ENCODE measurements at places on chromosomes 12 and 14.
A peak's percentile ranks its signal among the peaks of the same experiment; 100 is the strongest.

DNA sequence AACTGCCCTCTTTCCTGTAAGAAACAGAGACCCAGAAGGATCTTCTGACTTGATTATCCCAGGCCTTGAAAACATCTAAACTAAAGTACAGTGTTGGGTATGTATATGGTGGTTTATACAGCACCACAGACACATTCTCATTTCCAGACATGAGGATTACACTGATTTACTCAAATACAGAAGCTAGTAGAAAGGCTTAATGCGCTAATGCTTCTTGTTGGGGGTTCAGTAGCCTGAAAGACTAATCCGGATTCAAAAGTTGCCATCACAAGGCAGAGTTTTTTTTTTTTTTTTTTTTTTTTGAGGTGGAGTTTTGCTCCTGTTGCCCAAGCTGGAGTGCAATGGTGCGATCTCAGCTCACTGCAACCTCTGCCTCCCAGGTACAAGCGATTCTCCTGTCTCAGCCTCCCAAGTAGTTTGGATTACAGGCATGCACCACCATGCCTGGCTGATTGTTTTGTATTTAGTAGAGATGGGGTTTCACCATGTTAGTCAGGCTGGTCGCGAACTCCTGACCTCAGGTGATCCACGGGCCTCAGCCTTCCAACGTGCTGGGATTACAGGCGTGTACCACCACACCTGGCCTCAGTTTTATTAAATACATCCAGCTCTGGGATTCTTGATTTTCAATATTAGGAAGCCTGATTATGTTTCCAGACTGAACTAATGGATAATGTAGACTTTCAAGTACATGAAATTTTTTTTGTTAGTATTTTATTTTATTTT lies 46.3 kb upstream of the HECTD1 start:
- DNase-seq: no peak

GRCh38 chr14:103483600-103483999 lies 39.0 kb downstream of the CKB start:
- DNase-seq: no peak

DNA sequence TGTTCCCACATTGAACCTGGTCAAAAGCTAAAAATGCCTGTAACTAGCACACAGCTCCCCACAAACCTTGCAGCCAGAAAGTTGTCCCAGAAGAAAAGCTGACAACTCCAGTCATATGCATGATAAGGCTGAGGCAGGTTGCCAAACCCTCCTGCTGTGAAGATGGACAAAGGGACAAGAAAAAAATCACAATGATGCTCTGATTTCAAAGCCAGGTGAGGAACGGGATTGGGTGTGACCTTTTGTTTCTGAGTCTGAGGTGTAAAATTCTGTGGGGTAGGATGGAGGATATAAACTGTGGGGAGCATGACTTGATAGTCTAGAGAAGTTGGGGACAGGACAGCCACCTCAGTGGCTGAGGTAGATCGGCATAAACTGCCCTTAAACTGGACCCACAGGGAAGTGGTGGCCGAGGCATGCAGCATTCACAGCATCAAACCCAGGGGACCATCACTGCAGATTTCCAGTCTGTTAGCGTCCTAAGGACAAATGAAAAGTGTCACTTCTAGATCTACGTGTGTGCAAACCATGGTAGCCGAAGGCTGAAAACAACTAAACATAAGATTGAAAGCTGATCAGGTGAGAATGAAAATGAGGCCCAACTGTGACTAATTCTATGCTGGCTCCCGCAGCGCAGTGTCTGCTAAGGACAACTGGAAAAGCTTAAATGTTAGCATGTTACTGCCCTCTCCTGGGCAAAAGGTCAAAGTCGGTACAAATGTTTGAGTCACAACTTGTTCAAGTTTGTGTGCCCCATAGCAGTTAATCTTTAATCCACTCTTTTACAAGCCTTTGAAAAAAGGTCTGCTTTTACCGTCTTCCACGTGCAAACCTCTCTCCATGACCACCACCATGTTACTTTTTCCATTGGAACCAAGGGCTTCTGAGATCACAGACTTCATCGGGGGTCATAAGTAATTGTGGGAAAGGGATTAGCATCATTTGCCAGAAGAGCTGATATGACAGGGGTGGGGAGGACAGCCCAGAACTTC lies 39.8 kb downstream of the GRIN2B start:
- no peak for DNase-seq

- DNase-seq: peak; percentile 59
These were observed 677 bp downstream of the ATP2A2 start for GRCh38 chr12:110281549-110282299.

- no peak for DNase-seq
These were observed 638.5 kb upstream of the MIS18BP1 start for GRCh38 chr14:45891417-45892080.

GRCh38 chr14:93803408-93804318 lies 15.4 kb upstream of the PRIMA1 start:
- no peak for DNase-seq

DNA sequence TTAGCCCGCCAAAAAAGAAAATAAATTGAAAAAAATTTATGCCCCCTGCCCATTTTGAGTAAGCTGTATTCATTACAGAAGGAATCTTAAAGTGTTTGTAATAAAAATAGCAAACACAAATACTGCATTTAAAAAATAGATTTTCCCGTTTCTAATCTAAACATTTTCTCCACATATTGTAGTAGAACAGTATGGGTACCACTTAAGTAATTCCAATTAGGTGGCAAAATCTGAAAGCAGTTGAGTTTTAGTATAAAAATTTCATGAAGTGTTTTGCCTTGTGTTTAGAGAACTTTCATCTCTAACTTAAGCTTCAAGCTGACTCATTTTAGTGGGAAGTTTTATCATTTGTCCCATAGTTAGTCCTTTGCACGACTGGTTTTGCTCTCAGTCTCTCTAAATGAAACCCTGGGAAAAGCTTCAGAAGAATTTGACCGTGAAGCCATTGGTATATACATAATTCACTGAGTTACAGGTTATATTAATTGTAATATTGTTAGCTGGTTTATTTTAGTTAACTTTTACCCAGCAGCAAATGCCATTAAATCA lies 214.6 kb downstream of the ERC1 start:
- no peak for DNase-seq

Data from NCI-H2227 treated with DMSO at 0.1 percent for 48 hours (cell line).